AG08396 (cell line): ENCODE measurements at places on chromosomes 5 and 9.

DNA sequence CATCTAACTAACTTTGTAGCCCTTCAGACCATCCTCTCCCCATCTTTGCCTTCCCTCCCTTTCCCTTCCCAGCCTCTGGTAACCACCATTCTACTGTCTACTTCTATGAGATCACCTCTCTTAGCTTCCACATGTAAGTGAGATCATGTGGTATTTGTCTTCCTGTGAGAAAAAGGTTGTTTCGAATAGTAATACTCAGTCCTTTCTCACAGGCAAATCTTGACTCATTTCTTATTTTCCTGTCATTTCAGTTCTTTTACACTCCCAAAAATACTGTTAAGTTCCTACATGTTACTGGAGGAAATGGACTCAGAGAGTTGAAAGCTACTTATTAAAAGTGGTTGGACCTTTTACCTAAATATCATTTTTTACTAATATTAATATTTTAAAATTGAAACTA is 82.1 kb downstream of the SLF1 start:
- DNase-seq = no peak

DNA sequence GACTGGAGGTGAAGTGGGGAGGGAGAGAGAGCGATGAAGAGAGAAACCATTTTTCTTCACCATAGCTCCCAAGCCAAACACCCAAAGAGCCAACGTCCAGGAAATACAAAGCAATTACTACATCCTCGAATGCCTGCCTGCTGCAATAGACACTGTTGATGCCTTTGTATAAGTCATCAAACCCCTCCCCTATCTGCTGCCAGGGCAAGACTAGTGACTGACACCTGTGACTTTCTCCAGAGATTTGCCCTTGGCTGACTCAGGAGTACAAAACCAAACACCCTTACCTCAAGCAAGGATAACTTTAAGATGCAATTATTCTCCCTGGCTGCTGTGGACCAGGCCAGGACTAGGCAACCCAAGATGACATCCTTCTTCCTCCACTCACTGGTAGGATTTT is 81.8 kb upstream of the RASA1 start:
- DNase-seq = no peak

GRCh38 chr5:56761151-56761885 is 54.0 kb upstream of the MAP3K1 start:
- no peak for DNase-seq

DNA sequence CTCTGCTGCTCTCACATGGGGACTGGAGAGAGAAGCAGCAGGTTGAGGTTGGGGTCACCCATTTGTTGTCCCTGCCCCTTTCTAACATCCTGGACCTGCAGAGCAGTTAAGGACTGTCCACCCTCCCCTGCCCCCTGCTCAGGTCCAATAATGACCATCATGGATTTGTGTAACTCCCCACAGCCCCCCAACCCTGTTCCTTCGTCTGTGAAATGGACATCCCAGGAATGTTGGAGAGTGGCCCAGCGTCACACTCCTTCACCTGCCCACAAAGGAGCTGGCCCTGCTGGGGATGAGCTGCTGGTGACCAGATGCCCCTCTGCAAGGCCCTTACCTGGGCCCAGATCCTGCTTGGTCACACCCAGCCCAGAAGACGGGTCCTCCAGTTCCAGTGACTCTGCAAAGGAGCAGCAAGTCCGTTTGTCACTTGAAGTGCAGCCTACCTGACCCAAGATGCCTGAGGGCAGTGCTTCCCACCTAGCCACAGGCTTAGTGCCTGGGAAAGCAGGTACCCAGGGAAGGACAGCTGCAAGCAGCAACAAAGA is 10.4 kb downstream of the CD74 start:
- no peak for DNase-seq

DNA sequence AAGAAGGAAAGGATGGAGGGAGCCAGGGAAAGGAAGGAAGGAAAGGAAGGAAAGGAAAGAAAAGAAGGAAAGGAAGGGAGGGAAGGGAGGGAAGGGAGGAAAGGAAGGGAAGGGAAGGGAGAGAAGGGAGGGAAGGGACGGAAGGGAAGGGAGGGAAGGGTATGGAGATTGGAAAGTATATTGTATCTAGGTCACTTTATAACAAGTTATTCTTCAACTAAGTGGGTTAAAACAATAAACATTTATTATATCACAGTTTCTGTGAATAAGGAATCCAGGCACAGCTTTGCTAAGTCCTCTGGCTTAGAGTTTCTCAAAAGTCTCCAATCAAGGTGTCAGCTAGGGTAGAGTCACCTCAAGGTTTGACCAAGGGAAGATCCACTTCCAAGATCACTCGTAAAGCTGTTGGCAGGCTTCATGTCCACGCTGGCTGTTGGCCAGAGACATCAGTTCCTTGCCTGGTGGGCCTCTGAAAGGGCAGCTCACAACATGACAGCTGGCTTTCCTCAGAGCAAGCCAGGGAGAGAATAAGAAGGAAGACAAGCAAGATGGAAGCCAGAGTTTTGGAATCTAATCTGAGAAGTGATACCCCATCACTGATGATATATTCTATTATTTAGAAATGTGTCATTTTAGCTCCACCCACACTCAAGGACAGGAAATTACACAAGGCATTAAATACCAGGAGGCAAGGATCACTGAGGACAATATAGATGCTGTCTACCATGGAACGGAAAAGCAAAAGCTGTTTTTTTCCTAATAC is 105.1 kb downstream of the DEPDC1B start:
- DNase-seq = no peak

DNA sequence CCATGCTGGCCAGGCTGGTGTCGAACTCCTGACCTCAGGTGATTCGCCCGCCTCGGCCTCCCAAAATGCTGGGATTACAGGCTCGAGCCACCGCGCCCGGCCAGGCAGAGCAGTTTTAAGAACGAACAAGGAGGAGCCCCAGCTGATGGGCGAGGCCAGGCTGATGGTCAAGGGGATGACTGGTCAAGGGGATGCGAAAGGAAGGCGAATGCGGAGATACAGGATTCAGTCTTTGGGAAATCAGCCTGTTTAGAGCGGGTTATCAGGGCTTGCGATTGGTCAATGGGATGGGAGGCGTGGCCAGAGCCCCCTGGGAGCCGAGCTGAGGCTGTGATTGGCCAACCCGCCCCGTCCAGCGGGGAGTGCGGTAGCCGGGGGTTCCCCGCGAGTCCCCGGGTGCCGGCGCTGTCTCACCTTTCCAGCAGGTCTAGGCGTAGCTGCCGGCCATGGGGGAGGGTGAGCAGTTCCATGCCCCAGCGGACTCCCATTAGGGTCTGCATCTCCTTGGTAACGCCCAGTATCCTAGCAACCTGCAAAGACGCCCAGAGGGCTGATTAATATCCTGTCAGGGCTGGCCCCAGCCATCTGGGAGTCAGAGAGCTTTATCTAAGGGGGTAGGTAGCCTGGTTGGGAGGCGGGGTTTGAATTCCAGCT is 7.5 kb upstream of the TOR2A start:
- DNase-seq = peak; percentile 87

DNA sequence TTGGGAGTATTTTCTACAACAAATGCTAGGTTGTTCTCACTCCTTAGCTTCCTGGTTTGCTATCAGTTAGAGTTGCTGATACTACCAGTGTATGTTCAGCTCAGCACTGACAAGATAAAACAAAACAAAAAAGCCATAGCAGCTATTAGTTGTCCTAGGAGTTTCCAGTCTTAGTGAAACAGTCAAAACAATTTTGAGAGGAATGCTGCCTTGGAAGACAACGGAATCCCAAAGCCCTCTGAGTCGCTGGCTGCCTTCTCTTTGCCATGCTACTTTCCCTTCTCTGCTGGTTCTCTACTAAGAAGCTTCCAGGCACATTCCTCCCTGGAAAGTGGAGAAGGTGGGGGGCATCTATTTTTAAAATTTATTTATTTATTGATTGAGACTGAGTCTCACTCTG is 5.4 kb upstream of the CREBRF start:
- DNase-seq = no peak

DNA sequence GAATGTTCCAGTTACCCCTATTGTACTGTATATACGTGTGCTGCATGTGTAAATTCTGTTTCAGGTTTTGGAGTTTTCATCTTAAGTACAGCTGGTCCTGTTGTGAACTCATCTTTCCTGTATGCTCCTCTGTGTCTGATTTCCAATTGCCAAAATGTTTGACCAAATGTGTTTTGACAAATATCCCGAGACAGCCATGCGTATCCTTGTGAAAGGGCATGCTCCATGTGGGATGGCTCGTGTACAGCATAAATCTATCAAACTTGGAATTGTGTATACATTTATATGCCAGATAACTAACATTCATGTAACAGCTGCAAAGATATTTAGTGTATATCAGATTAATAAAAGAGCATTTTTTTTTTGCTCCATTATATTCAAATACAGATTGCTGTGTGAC is 69.5 kb upstream of the IQGAP2 start:
- DNase-seq = no peak

- no peak for DNase-seq
Observed at GRCh38 chr5:127608077-127608660, 40.7 kb upstream of the CTXN3 start.

- DNase-seq = no peak
Observed at GRCh38 chr5:121833617-121834016, 18.1 kb upstream of the FTMT start.

DNA sequence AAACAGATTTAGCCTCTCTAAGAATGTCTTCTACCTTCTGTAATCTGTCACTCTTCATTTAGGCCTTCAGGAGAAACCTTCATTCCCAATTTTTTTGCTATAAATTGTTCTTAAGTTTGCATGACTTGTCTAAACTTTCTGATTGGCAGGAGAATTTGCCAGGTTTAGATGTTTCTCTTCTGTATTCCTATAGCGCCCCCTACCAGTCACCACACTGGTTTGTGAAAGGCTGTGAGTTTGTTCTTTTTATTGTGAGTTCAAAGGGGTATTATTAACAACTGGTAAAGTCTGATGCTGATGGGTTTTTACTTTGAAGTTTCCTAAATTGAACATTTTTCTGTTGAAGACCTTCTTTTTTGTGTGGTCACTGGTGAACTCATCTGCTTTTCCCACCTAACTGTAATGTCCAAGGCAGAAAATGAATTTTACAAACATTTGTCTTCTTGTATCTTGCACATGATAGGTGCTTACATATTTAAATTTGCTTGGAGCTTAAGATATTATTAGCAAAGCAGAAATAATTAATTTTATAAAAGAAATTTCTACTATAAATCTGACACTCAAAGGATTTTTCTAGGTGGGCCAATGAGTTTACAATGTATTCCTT is 18.4 kb upstream of the F2RL2 start:
- DNase-seq = peak; percentile 47

- no peak for DNase-seq
Observed at GRCh38 chr9:2126331-2126803, 111.2 kb downstream of the SMARCA2 start.

GRCh38 chr5:56620903-56621677 is 194.3 kb upstream of the MAP3K1 start:
- DNase-seq = no peak

- DNase-seq = peak; percentile 11
Observed at GRCh38 chr5:77145666-77146065, 58.6 kb upstream of the ZBED3 start.

DNA sequence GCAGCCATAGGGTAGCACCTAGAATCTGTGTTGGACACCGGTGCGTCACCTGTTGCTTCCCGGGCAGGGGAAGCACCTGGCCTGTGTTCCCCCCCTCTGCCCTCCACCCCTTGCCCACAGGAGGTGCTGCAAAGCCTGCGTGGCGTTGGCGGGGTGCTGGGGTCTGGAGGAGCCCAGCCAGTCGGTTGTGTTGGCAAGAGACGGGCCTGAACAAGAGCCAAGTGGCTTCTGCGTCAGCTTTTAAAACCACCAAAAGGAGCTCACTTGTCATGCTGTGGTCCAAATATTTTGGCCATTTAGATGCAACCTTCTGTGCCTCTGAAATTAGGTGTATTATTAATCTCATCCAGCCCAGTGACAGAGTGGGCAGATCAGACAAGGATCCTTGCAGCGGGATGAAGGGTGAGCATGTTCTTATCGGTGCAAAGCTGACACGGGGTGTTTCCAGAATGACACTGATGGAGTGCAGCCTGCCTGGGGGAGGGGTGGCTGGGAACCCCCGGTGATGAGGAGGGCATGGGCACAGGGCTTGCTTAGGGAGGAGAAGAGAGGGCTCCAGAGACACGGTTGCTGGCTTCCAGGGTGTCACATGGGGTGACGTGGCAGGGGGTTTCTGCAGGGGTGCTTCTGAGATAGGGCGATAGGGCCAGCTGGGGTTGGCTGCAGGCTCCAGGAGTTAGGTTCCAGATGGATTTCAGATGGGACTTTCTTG is 9.7 kb upstream of the RXRA start:
- DNase-seq = peak; percentile 64

GRCh38 chr5:176737746-176738636 is 72.4 kb upstream of the UNC5A start:
- DNase-seq = no peak

DNA sequence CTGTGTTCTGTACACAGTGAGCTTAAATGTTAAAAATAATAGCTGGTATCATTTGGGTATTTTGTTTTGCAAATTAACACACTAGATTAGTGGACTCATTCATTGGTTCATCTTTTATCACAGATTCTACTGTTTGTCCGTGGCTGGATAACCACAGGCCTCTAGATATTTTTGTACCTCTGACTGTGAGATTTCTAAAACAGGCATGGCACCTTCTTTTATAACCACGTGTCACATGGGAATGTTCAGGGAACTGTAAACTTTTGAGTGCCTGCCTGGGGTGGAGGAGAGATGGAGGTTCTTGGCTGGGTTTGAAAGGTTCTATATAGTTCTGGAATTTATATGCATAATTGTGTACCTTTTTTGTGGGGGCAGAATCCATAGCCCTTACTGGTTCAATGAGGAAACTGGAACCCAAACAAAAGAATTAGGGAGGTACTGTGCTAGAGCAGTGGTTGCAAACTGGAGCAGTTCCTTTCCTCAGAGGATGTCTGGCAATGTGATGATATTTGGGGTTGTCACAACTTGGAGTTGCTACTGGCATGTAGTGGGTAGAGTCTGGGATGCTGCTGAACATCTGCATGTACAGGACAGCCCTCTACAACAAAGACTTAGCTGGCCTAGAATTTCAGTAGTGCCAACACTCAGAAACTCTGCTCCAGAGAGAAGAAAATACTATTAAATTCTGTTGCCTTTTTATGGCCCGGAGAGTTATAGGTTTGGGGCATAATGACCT is 16.9 kb downstream of the TLE4 start:
- DNase-seq = no peak

DNA sequence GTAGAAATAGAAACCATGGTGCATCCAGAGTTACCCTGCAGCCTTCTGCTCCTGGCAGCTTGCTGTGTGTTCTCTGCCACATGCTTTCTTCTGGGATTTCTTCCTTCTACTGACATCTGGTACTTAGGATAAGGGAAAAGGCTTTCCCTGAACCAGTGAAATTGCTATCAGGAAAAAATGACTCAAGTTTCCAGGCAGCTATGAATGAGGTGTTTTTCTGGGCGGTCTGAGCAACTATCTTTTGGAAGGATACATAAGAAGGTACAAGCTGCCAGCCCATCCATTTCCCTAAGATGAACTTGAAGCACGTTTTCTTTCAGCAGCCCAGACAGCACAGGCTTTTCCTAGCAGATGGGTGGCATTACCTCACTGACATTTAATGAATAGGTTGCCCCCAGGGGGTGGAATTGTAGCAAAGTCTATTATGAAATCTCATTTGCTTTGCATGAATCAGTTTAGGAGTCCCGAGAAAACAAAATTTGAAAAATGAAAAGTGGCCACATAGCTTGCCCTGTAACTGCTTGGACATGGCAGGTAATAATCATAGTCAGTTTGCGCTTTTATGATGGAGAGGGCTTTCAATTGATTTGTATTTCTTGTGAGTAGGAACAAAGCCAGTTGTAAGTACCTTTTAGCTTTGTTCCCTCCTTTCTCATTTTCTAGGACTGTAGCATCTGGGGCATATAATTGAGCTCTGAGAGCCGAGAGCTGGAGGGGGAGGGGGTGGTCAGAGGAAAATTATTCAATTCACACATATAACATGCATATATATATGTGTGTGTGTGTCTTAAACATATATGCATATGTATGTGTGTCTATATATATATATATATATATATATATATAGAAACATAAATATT is 108.5 kb downstream of the C9orf152 start:
- DNase-seq = no peak
